ENCODE measurements at places on chromosomes 5 and 9.

DNA sequence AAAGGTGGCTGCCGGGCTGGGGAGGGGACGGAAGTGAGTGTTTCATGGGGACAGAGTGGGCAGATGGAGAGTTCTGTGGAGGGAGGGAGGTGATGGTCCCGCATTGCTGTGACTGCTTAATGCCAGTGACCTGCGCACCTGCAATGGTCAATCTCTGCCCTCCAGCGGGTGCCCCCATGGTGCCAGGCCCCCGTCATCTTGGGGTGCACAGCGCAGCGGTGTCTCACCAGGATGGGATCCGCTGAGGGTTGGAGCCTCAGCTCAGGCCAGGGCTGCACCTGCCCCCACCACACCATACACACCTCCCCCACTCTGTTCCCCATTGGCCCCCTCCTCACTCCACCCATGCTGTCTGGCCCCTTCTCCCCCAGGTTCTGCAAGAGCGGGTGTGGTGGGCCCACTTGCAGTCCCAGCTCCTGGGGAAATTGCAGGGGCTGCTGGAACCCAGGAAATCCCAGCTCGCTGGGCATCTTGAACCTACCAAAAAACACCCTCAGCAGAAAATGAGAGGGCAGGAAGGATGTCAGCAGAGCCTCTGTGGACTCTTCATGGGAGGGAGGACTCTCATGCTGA is 12.1 kb upstream of the CAMSAP1 start:
- no peak for DNase-seq

DNA sequence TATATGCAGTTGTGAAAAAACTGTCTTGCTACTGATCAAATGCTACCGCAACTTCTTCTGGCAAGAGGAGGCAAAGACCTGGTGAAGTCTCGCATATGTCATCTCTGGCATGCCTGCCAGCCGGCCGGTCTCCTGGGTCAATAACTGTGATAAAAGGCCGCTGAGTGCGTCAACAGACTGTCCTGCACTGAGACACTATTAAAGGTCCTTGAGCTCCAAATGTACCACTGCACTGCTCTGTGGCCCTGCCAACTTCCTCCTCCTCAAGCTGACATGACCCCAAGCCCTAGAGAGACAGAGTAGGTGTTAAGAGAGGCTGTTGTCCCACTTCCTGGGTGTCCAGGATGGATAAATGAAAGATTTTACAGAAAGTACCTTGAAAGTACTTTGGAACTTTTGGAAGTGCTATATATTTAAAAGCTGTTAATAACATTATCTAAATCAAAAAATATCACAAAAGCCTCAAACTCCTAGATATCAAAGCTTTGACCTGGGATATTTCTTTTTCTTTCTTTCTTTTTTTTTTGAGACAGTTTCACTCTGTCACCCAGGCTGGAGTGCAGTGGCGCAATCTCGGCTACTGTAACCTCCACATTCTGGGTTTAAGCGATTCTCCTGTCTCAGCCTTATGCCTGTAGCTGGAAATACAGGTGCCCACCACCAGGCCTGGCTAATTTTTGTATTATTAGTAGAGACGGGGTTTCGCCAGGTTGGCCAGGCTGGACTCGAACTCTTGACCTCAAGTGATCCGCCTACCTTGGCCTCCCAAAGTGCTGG is 31.5 kb downstream of the RAPGEF1 start:
- no peak for DNase-seq

DNA sequence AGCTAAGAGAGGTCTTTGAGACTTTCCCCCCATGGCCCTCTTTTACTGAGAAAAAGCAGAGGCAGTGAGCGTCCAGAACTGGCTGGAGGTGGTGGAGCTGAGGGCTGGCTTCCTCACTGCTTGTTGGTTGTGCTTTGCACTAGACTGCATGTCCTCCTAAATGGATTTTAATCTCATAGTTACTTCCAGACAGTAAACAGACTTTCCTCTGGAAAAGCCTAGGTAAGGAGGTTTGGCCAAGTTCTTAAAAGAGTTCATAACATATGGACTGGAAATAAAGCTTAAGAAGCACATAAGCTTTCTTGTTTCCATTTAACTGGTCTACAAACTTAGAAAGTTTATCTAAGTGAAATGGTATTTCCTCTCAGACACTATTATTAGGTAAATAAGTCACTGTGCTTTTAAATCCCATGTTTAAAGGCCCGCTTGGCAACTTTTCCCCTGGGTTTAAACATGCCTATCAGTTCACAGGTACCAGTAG is 2.0 kb downstream of the ASPN start:
- DNase-seq, result no peak

GRCh38 chr5:15827741-15828140 is 327.8 kb downstream of the FBXL7 start:
- no peak for DNase-seq

DNA sequence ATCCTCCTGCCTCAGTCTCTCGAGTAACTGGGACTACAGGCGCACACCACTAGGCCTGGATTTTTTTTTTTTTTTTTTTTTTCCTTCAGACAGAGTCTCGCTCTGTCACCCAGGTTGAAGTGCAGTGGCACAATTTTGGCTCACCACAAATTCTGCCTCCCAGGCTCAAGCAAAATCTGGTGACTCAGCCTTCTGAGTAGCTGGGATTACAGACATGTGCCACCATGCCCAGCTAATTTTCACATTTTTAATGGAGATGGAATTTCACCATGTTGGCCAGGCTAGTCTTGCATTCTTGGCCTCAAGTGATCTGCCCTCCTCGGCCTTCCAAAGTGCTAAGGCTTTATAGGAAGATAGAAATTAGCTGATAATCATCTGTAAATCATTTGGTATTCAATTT is 43.9 kb downstream of the NSA2 start:
- no peak for DNase-seq

- DNase-seq, result peak; percentile 57
These were observed at the start of gene ALDH1B1 for GRCh38 chr9:38392235-38393127. Gene ALDH1B1 (plus strand): TSS chr9:38392702. CDS start chr9:38395749, 3,047 bp downstream.

GRCh38 chr5:95783661-95784060 is 38.9 kb downstream of the GLRX start:
- DNase-seq, result no peak

- no peak for DNase-seq
These were observed 290.2 kb downstream of the ZNF608 start for GRCh38 chr5:124456249-124456648.

- no peak for DNase-seq
These were observed 66.8 kb downstream of the RAB3C start for GRCh38 chr5:58649716-58650115.

DNA sequence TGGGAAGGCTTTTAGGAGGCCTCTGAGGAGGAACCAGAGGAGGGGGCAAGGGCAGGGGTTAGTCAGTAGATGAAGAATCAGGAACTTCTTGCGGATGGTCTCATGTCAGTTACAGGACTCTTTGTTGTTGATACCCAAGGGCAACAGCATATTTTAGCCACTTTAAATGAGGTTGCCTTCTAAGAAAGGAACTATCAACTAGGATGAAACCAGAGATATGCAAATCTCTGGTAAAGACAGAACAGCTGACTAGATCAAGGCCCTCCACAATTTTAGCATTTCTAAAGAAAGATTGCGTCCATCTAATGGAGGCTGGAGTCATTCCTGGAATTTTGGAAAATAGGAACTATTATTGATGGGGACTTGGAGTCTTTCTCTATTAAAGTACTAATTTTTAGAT is 57.7 kb upstream of the KLF4 start:
- DNase-seq, result no peak

GRCh38 chr5:33501899-33502298 is 61.1 kb downstream of the TARS1 start:
- DNase-seq, result no peak

GRCh38 chr9:4346131-4346530 is 46.3 kb upstream of the GLIS3 start:
- no peak for DNase-seq

DNA sequence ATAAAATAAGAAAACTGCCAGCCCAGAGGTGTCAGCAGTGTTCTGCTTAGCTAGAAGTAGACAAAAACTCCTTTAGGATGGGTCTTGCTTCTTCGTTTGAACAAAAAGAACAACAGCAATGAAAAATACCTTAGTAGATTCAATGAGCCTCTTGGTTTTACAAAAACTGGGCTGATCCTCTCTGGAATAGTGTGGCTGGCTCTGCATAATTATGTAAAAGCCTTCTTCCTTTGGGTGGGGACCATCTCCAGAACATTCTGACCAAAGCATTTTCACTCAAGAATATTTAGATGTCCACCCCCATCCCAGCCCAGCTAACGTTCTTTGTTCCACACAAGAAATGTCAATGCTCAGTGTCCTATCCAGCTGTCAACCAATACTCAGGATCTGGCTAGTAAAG is 63.2 kb downstream of the LRSAM1 start:
- DNase-seq, result no peak

Measured in DMS 273 treated with DMSO at 0.1 percent for 48 hours (cell line).